Naive thymus-derived CD4-positive, alpha-beta T cell (primary cell): ENCODE measurements at places on chromosomes 7 and 10. TPM values are rescaled to one million over a fixed set of nuclear protein-coding genes. Genes with fewer than 3 reads are reported as not detected.

DNA sequence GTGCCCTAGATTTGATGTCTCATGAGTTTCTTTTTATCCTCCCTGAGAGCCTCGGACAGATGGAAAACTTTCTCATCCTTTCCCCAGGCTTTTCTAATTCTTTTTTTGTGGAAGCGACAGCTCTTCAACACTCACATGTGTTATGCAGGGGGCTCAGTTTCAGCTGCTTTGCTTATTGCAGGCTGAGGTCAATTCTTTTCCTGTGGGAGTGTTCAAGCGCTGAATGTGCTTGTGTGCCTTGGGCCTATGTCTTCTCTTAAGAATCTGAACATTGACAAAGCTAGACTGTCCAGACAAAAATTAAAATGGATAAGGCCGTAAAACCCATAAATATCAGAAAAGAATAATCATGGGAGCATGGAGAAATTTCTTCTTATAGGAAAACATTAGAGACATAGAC is 125.2 kb upstream of the STEAP4 start:
- H3K4me1 ChIP-seq = no peaks in the 10 kb centered on the region
- H3K4me3 ChIP-seq = no peak overlapping the region
- H3K27me3 ChIP-seq = no peaks in the 10 kb centered on the region
- no peaks in the 10 kb centered on the region for H3K36me3 ChIP-seq
- no peak overlapping the region for H3K27ac ChIP-seq

GRCh38 chr10:18647945-18648344 is 3.4 kb downstream of the NSUN6 start:
- H3K4me3 ChIP-seq = no peak overlapping the region
- no peaks in the 10 kb centered on the region for H3K36me3 ChIP-seq
- no peak overlapping the region for H3K27ac ChIP-seq
- H3K27me3 ChIP-seq = no peaks in the 10 kb centered on the region

DNA sequence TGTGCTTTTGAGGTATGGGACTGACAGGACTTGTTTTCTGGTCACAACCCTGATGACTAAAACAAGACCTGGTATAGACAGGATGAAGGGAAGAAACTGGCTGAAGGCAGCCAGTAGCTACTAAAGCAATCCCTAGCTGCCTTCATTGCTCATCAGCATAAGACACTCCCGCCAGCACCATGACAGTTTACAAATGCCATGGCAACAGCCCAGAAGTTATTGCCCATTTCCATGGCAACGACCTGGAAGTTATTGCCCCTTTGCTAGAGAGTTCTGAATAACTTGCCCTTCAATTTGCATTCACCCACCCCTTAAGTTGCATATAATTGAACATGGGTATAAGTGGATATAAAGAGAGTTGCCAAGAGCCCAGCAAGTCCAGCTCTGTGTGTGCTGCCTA is 169.6 kb upstream of the FAM171A1 start:
- H3K27ac ChIP-seq = no peak overlapping the region
- H3K4me3 ChIP-seq = no peak overlapping the region
- no peaks in the 10 kb centered on the region for H3K27me3 ChIP-seq
- no peaks in the 10 kb centered on the region for H3K4me1 ChIP-seq

DNA sequence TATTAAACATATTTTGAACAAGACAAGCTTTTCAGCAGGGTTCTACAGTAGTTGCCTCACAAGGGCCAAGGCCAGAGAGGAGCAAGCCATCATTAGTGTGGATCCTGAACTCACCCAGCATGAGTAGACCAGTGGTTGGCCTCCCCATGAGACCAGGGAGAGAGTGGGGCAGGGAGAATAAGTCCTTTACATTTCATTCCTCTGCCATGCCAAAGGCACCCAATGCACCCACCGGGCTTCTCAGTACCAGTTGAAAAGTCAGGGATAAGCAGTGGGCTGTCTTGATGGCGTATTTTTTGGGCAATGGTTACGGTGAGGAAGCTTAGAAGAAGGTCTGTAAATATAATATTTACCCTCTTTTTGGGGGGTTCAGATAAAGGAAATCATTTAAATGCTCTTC is 16.6 kb downstream of the CRTAC1 start:
- no peak overlapping the region for H3K27ac ChIP-seq
- H3K4me3 ChIP-seq = no peak overlapping the region
- H3K36me3 ChIP-seq = no peaks in the 10 kb centered on the region
- H3K4me1 ChIP-seq = no peaks in the 10 kb centered on the region
- no peak for DNase-seq

HOXA4 gene
- not detected for total RNA-seq

GRCh38 chr7:80453699-80454340 is 58.0 kb downstream of the GNAT3 start:
- H3K4me3 ChIP-seq = no peak overlapping the region
- no peaks in the 10 kb centered on the region for H3K4me1 ChIP-seq
- no peaks in the 10 kb centered on the region for H3K36me3 ChIP-seq
- no peak for DNase-seq
- no peaks in the 10 kb centered on the region for H3K27me3 ChIP-seq

GRCh38 chr10:98244586-98244985 is 23.4 kb downstream of the LOXL4 start:
- H3K27me3 ChIP-seq = no peaks in the 10 kb centered on the region
- H3K27ac ChIP-seq = no peak overlapping the region
- DNase-seq = no peak
- peaks cover 12% of the 10 kb centered on the region for H3K36me3 ChIP-seq

SPDYE9 gene
- total RNA-seq = not detected

DNA sequence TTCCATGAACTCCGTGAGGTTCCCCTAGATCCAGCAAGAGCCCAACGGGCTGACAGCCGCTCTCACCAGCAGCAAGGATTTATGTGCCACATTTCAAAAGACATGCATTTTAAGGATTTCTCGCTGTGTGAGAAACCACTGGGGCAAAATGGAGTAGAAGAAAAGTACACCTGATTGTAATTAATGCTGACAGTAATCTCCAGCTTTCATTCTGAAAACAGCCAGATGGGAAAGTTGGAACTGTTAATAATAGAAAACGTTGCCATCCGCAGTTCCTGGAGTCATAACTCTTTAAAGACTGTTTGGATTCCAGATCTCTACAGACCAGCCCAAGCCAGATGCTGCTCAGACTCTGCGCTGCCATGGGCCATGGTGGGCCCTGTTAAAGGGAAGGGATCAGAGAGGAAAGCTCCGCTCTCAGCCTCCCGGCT is 216.9 kb upstream of the GLI3 start:
- no peak for DNase-seq
- H3K27me3 ChIP-seq = no peaks in the 10 kb centered on the region
- no peak overlapping the region for H3K4me3 ChIP-seq

NRP1 gene
- 4.6 TPM for total RNA-seq

GRCh38 chr10:88292185-88292514 is 291.0 kb downstream of the RNLS start:
- DNase-seq = no peak
- H3K4me1 ChIP-seq = no peaks in the 10 kb centered on the region
- no peaks in the 10 kb centered on the region for H3K27me3 ChIP-seq

GRCh38 chr7:147804032-147804431 is 786.5 kb upstream of the C7orf33 start:
- H3K4me3 ChIP-seq = no peak overlapping the region
- H3K36me3 ChIP-seq = no peaks in the 10 kb centered on the region
- H3K4me1 ChIP-seq = no peaks in the 10 kb centered on the region
- DNase-seq = no peak

HTR5A gene
- not detected for total RNA-seq

DNA sequence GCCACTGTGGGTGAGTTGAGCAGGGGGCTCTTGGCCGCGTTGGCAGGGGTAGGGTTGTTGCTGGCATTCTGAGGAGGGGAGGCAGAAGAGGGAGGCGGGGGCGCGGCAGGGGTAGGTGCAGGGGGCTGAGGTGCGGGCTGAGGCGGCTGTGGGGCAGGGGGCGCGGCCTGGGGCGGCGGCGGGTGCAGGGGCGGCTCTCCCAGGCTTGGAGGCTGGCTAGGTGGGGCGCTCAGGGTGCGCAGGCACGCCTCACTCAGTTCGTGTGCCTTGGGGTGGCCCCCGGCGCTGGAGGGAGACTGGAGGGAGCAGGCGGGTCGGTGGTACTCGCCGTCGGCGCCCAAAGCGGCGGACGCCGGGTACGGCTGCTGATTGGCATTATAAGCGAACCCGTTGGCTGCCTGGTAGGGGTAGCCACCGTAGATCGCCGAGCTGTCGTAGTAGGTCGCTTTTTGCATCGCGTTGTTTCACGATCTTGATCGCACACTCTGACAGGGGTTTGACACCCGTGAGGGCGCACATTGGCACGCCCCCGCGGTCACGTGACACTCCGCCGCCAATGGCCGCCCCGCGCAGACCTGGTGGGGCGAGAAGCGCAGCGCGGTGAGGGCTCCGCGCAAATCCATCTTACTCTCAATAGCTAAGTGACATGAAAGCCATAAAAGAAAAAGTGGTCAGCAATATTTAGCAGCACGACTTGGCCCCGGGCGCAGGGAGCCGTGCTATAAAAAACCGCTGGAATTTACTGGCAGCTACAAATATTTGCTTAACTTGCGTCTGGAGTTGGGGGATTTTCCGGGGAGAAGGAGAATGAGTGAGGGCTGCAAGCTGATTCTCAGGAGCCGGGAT is 7.9 kb upstream of the HOXA2 start:
- H3K4me1 ChIP-seq = no peaks in the 10 kb centered on the region
- no peaks in the 10 kb centered on the region for H3K27me3 ChIP-seq
- H3K36me3 ChIP-seq = no peaks in the 10 kb centered on the region

TMEM248 gene
- 89.3 and 95.5 TPM in 2 replicates for total RNA-seq

DNA sequence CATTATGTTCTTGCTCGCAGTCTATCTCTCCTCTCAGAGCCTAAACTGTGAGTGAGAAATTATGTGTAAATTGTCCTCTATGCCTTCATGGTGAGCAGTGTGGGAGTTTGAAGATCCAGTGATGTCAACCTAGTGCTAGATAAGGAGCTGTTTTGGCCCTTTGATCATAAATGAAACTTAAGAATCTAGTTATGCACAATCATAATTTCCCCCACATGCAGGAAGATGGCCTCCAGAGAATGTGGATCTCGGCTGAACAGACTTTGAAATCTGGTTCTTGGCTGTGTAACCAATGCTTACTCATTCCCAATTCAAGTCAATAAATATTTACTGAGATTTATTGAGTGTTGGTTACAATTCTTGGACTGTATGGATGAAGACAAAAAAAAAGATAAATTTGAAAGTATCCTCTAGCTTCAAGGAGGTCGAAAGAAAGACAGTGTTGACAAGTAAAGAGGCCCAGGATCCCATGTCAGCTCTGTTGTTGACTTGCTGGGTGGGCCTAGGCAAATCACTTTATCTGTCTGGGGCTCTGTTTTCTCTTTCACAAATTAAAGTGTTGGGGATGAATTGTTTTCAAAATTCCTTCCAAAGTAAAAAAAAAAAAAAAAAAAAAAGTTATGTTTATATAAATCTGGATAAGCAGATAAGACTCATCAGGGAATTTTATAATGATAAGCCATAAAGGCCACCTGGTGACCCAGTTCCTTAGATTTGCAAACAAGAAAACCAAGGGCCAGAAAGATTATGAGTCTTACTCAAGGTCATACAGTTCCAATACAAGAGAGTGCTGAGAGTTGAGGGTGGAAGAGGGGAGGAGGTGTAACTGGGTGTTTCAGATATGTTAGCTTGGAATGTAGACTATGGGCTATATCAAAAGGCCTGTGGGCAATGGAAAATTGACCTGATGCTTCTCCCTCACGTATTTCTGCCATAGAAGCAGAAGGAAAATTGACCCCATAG is 969.9 kb downstream of the KCNMA1 start:
- no peaks in the 10 kb centered on the region for H3K36me3 ChIP-seq
- no peak overlapping the region for H3K4me3 ChIP-seq
- H3K27ac ChIP-seq = no peak overlapping the region
- no peaks in the 10 kb centered on the region for H3K27me3 ChIP-seq

DNA sequence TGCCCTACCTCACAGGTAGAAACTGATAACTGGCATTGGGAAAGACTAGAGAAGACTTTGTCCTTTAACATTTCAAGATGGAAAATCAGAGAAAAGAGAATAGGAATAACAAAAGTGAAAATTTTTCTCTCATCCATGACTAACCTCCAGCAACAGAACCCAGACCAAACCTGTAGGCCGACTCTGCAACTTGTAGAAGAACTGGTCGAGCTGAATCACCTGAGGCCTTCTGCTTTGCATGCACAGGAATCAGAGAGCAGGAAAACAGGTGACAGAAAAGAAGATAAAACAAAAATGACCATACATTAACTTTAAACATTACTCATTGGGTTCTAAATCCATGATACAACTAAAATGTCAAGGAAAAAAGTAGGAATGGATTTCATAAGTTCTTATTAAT is 137.1 kb downstream of the SLC25A13 start:
- no peaks in the 10 kb centered on the region for H3K4me1 ChIP-seq
- H3K27me3 ChIP-seq = no peaks in the 10 kb centered on the region
- H3K4me3 ChIP-seq = no peak overlapping the region

DNA sequence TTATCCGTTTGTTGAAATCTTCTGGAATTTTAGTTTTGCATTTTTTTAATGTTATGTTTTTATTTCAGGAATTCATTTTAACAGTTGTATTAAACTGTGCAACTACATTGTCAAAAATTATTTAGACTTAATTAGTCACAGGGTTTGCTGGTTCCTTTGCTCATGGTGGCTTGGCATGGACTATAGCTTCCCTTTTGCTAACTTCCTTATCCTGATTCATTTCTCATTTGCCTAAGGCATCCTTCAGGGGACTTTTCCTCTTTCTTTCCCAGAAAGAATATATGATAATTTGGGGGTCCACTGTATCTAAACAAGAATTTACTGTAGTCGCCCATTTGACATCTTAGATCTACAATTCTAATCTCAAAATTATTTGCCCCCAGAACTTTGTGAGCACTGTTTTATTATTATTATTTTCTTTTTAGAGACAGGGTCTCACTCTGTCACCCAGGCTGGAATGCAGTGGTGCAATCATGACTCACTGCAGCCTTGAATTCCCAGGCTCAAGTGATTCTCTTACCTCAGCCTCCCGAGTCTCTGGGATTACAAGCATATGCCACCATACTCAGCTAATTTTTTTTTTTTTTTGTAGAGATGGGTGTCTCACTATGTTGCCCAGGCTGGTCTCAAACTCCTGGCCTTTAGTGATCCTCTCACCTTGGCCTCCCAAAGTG is 13.9 kb downstream of the FIGNL1 start:
- DNase-seq = no peak
- H3K27ac ChIP-seq = no peak overlapping the region
- H3K27me3 ChIP-seq = no peaks in the 10 kb centered on the region
- H3K36me3 ChIP-seq = peaks cover 1% of the 10 kb centered on the region
- no peak overlapping the region for H3K4me3 ChIP-seq
- H3K4me1 ChIP-seq = no peaks in the 10 kb centered on the region

DNA sequence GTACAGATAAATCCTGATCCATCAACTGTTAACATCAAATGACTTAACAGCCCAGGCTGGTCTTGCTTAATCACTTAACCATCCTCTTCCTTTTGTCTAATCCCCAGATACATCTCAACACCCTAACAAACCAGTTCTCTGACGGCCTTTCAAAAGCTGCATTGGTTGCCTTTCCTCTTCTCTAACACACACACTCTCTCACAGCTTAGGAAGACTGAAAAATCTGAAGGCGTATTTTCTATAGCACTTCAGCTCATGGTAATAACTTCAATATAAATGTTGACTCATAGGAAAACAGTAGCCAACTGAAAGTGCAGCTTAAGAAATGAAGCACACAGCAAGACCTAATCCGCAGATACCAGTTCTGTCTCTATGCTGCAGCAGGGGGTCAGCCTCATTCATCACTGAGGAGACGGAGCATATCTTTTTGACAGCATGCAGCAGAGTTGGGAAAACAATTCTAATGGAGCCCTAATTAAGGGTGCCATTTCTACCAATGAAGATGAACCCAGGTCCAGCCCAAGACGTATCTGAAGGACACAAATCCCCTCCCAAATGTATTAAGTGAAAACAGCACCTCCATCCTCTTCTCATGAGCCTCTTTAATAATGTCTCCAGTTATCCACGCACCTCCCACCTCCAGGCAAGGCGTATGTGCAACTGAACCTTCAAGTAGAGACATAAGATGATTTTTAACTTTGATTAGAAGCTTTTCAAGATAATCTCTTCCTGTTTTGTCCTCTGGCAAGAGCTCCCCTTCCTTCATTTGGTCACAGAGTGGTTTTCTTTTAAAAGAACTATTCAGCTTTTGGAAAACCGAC is 211.7 kb upstream of the NFE2L3 start:
- peaks cover 3% of the 10 kb centered on the region for H3K27me3 ChIP-seq
- peaks cover 6% of the 10 kb centered on the region for H3K4me1 ChIP-seq
- no peak overlapping the region for H3K4me3 ChIP-seq
- H3K27ac ChIP-seq = no peak overlapping the region
